NCI-H2107 (cell line): ENCODE measurements at places on chromosomes 7 and 10.

GRCh38 chr7:51327287-51327717 is 10.7 kb upstream of the COBL start:
- DNase-seq, result no peak

GRCh38 chr7:7554021-7554432 is 12.7 kb upstream of the MIOS start:
- peak; percentile 5 for DNase-seq

DNA sequence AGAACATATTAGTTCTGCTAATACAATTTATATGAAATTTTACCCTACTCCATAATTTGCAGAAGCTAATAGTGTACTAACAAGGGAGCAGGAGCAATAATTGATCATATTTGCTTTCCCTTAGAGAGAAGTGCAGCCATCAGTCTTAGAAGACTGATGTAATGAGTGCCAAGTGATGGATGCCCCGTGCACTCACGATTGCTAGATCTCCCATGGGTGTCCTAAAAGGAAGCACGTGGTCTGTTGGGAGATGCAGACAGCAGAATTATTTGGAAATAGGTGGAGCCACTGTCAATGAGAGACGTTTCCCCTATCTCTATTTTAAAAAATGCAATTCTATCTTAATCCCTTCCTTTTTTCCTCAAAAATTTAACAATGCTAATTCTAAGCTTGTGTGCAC is 772.2 kb upstream of the C7orf33 start:
- no peak for DNase-seq

- DNase-seq, result no peak
Measured at GRCh38 chr10:69789164-69789576, 12.5 kb upstream of the COL13A1 start.

DNA sequence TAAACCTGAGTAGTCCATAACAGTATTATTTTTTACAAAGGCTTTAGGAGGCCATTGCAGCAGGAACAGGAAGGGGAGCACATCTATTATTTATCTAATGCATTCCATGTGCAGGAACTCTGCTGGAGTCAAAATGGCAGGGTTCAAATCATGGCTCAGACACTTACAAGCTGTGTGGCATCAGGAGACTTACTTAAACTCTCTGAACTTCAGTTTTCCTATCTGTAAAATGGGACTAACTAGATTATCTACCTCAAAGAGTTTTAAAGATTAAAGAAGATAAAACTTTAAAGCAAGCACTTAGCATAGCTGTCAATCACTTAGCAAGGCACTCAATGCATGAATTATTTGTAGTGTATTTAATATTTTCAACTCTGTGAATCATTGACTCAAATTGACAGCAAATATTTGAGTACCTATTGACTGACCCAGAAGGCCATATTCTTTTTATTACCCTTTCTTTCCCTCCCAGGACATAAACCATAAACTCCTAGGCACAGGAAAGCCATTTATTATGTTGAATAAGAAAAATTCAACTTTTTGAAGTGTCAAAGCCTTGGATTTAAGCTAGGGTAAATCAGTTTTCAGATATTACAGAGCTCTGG is 115.8 kb upstream of the FAM204A start:
- DNase-seq, result no peak

DNA sequence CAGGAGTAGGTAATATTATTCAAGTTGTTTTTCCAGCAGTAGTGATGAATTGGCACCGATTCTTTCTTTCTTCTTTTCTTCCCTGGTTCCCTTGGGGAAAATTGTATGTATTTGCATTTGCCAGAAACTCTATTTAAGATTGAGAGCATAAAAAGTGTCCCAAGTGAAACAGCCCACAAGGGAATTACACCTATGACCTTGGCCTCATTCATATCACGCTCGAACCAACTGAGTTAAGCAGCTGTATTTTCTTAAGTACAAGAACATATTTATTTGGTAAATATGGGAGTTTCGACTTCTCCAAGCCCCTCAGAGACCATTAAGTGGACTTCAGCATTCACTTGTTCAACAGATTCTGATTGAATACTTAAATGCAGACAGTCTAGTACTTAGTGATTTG is 54.1 kb upstream of the MET start:
- DNase-seq, result no peak

DNA sequence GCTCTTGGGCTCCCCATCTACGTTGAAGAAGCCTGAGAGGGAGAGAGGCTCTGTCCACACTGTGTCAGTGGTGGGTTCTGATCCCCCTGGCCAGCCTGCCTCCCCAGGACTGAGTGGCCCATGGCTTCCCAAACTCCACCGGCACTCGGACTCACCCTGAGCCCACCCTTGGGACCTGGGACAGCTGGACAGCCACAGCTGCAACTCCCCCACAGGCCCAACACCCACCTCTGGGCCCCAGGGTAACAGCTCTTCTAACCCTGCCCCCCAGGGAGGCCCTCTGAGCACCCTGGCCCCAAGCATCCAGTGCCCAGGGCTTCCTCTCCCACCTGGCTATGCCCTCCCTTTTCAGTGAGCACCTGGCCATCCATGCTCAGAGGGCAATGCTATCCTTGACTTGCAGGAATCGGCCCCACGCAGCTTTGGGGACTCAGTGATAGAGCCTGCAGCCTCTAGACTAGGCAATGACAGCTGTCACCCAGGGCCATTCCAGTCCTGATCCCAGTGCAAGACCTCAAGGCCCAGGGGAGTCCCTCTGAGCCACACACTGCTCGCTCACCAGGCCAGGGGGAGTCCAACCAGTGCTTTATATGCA is 17.9 kb downstream of the OGDHL start:
- no peak for DNase-seq

GRCh38 chr7:55140941-55141278 is 122.1 kb downstream of the EGFR start:
- DNase-seq, result peak; percentile 79

GRCh38 chr7:152848026-152848425 is 88.5 kb downstream of the ACTR3B start:
- DNase-seq, result no peak
